Glutamatergic neuron (in vitro differentiated cells): ENCODE measurements at places on chromosomes 3 and 15.
A peak's percentile ranks its signal among the peaks of the same experiment; 100 is the strongest.

DNA sequence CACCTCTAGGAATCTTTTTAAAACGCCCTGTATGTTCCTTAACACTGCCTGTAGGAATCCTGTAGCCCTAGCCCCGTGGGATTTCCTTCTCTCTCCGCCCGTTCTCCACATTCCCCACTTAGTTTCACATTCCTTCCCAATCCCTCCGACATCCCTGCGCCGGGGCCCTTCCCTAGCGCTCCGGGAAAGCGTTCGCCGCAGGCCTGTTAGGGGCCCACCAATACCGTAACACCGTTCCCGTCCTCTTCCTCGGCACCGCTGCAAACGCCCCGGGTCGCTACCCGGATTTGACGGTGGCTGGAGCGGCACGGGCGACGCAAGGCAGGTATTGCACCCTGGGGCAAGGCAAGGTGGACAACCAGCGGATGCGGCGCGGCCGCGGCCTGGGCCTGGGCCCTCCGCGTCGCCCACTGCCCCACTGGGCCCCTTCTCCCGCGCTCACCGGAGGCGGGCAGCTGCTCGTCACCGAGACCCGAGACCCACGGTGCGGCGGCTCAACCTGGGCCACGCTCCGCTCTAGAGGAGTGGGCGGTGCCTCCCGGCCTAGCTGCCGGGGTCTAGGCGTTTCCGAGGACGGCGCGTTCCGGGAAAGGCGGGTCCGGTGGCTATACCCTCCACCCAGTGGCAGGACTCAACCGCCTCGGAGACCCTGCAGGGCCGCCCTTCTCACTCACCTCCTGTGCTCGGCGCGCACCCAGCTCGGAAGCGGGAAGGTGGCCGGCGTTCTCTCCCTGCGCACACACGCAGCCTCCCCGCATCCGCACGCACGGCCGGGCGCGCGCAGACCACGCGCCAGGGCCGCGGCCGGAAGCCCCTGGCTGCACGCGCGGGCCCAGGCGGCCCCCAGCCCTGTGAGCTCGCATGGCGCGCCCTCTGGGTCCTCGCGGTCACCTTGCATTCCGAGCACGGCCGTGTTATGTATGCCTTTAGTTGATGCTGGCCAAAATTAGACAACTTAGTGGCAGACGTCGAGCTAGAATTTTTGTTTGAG lies at the start of gene B3GALNT1:
TSS of gene B3GALNT1 (minus strand) at position 789 of the 991 bp plus-strand sequence. CDS start 18,595 bp downstream, outside the sequence.
- peak within 1 kb of the TSS; percentile 86 for H3K4me3 ChIP-seq
- H3K27me3 ChIP-seq: peaks cover 6% of the 10 kb centered on the region
- no peak within 1 kb of the TSS for H3K27ac ChIP-seq
- no peaks in the 10 kb centered on the region for H3K4me1 ChIP-seq
- peak; percentile 65 for DNase-seq
- no peaks in the 10 kb centered on the region for H3K36me3 ChIP-seq

GRCh38 chr15:90683876-90684275 lies 33.3 kb upstream of the BLM start:
- H3K36me3 ChIP-seq: no peaks in the 10 kb centered on the region
- H3K4me3 ChIP-seq: no peak overlapping the region
- H3K27ac ChIP-seq: no peak overlapping the region
- H3K4me1 ChIP-seq: no peaks in the 10 kb centered on the region

GRCh38 chr3:90034038-90034437 lies 926.6 kb downstream of the EPHA3 start:
- H3K27ac ChIP-seq: peak overlapping the region; percentile 70
- H3K4me3 ChIP-seq: no peak overlapping the region
- no peak for DNase-seq
- H3K4me1 ChIP-seq: peaks cover 32% of the 10 kb centered on the region

DNA sequence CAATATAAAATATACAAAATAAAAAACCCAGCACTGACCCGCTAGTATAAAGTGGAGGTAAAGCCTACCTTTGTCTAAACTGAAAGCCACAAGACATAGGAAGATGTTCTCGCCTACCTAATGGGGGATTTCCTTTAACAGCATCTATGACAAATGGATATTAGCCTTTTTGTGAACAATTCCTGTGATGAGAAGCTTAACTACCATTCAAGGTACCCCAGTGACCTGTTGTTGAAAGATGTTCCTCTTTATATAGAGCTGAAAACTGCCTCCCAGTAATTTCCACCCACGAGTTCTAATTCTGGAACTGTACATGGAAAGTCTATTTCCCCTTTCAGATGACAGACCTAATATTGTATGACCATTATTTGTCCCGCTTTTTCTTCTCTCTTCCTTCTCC lies 109.8 kb upstream of the RASGRP1 start:
- H3K27me3 ChIP-seq: peaks cover 1% of the 10 kb centered on the region
- H3K36me3 ChIP-seq: no peaks in the 10 kb centered on the region
- H3K4me1 ChIP-seq: no peaks in the 10 kb centered on the region
- no peak overlapping the region for H3K27ac ChIP-seq

DNA sequence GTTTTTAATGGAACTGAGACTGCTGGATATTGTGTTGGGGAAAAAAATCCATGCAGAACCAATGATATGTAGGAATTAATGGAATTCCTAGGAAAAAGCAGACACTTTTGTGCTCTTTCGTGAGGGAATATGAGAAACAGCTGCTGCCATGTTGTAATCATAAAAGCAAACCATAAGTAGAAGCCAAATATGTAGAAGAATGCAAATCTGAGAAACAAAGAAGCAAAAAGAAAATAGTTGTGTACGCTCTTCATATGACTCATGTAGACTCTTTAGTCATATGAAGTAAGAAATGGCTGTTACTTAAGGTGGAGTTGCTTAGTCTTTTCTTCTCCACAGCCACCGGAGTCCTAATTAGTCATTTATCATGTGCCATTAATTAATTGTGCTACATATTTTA lies 298.6 kb upstream of the ZNF717 start:
- H3K27ac ChIP-seq: no peak overlapping the region
- DNase-seq: no peak
- no peaks in the 10 kb centered on the region for H3K36me3 ChIP-seq
- H3K4me3 ChIP-seq: no peak overlapping the region
- peaks cover 1% of the 10 kb centered on the region for H3K27me3 ChIP-seq
- no peaks in the 10 kb centered on the region for H3K4me1 ChIP-seq

GRCh38 chr15:70072479-70072878 lies 25.2 kb downstream of the TLE3 start:
- H3K4me3 ChIP-seq: no peak overlapping the region
- H3K27me3 ChIP-seq: peaks cover 9% of the 10 kb centered on the region
- peaks cover 20% of the 10 kb centered on the region for H3K36me3 ChIP-seq
- DNase-seq: no peak

DNA sequence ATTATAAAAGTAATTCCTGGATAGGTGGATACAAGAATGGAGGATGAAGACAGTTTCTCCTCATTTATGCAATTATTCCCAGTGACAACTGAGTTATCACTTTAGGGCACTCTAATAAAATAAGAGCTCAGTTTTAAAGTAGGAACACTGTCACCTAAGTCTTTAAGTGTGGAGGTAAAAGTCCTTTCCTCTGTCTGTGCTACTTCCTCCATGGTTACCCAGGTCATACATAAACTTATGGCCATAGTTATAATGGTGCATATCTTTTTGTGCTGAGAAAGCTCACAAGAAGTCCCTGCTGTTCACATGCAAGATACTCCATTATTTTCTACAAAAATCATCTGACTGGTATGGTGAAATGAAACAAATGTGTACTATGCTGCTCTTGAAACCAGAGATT lies 1093.6 kb downstream of the IGSF11 start:
- peaks cover 16% of the 10 kb centered on the region for H3K4me1 ChIP-seq
- H3K4me3 ChIP-seq: no peak overlapping the region

DNA sequence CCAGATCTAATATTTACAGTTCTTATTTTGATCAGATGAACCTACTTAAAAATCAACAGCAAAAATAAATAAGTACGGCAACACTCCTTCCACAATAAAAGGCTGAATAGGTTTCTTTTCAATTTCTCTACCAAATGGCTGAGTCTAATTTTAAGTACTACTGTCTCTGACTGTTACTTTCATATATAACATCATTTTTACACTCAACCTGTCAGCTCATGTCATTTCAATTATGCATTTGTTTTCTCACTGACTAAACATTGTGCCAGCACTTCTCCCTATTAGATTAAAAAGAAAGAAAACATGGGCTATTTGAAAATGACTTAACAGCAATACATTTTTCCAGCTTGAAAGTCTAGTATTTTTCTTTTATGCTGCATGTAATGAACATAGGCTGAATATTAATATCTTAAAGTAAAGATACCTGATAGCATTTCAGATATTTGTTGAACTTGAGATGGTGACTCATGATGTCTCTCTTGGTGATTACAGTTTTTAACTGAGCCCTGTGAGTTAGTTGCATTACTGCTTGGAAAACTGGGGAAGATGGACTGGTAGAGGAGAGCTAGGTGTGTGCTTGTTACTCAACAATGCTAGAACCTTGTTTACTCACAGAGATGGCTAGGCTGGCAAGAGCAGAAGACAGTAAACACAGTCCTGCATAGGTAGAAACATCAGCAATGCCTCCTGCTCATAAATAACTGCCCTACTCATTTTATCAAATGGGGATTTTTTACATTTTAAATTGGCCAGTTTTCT lies 73.9 kb downstream of the PEX5L start:
- H3K36me3 ChIP-seq: no peaks in the 10 kb centered on the region
- no peak overlapping the region for H3K4me3 ChIP-seq
- H3K4me1 ChIP-seq: peaks cover 28% of the 10 kb centered on the region

- H3K4me3 ChIP-seq: no peak overlapping the region
- no peak for DNase-seq
- H3K27me3 ChIP-seq: peaks cover 2% of the 10 kb centered on the region
- H3K27ac ChIP-seq: no peak overlapping the region
- H3K36me3 ChIP-seq: no peaks in the 10 kb centered on the region
Observed at GRCh38 chr15:87961851-87962420, 294.6 kb downstream of the NTRK3 start.

DNA sequence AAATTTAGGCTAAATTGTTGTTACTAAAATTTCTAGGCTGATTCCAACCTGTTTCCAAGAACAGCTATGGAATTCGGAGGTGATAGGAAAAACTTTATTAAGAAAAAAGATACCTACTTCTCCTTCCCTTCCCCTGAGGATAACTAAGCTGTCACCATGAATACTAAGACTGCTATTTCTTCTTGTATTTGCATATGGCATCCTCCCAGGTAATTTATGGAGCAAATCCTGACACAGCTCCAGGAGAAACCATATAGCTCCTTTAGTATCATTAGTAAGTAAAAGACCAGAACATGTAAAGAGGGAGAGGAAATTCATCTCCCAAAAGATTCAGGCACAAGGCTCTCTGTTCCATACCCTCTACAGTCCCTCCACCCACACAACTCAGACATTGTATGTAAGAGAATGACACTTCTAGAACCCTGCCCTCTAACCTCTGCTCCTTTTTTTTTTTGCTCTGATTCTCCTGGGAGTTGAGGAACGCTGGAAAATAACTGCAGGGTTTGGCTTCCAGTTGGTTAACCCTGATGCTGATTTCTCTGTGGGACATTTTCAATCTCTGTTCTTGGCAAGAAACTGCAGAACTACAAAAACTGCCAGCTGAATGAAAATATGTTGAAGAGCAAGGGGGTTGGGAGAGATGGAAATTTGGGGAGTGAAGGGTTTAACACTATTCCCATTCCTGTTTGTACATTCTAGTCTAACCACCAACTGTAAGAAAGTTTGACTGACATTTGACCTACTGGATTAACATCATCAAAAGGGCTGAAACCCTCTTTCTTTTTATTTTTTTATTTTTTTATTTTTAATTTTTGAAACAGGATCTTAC lies 14.2 kb upstream of the MAGI1 start:
- DNase-seq: no peak
- H3K27me3 ChIP-seq: no peaks in the 10 kb centered on the region
- H3K4me1 ChIP-seq: no peaks in the 10 kb centered on the region
- no peak overlapping the region for H3K4me3 ChIP-seq
- H3K27ac ChIP-seq: no peak overlapping the region

- H3K4me3 ChIP-seq: peak overlapping the region; percentile 27
- no peaks in the 10 kb centered on the region for H3K36me3 ChIP-seq
- no peak for DNase-seq
- no peaks in the 10 kb centered on the region for H3K27me3 ChIP-seq
- H3K27ac ChIP-seq: peak overlapping the region; percentile 94
Observed at GRCh38 chr3:66483006-66483405, 17.8 kb downstream of the LRIG1 start.

- no peaks in the 10 kb centered on the region for H3K4me1 ChIP-seq
- H3K36me3 ChIP-seq: no peaks in the 10 kb centered on the region
- no peaks in the 10 kb centered on the region for H3K27me3 ChIP-seq
- H3K27ac ChIP-seq: no peak overlapping the region
- no peak for DNase-seq
- H3K4me3 ChIP-seq: no peak overlapping the region
Observed at GRCh38 chr3:159039286-159039685, 237.4 kb downstream of the MFSD1 start.

GRCh38 chr3:144840866-144841265 lies 869.2 kb downstream of the DIPK2A start:
- DNase-seq: no peak
- H3K36me3 ChIP-seq: peaks cover 15% of the 10 kb centered on the region
- H3K4me1 ChIP-seq: no peaks in the 10 kb centered on the region
- no peak overlapping the region for H3K27ac ChIP-seq

DNA sequence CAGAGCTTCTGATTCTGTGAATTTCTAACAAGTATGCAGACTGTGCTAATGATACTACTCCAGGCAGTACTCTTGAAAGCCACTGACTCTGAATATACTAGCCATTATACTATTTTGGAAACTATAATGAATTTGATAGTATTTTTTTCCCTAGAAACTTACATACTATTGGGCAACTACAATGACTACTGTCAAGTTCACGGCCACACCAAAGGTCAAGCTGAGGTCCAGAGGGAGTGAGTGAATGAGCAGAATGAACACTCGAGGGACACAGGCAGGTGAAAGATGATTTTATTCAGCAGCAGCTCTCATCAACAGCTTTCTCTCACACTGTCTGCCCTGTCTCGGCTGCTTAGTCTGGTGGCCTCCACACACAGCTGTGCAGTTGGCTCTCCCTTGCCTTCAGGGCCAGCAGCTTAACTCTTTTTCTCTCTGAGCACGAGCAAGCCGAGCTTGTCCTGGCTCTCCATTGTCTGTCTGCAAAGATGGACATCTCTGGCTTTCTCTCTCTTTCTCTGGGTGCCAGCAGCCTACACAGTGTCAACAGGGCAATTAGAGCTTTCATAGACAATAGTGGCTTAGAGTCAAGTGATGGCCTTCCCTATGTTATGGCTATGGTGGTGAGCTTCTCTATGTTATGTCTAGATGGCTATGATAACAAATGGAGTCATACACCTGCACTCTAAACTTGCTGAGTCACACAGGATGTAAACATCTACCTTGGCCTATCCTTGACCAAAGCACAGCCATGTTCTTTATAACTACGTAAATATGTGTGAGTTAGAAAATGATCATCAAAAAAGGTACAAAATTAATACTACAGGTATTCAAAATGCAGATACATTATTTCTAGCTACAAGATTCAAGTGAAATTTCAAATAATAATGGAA lies 362.4 kb downstream of the CGGBP1 start:
- no peaks in the 10 kb centered on the region for H3K36me3 ChIP-seq
- H3K27ac ChIP-seq: no peak overlapping the region
- H3K27me3 ChIP-seq: peaks cover 3% of the 10 kb centered on the region

- no peak overlapping the region for H3K27ac ChIP-seq
- no peaks in the 10 kb centered on the region for H3K36me3 ChIP-seq
- H3K4me3 ChIP-seq: no peak overlapping the region
- H3K4me1 ChIP-seq: no peaks in the 10 kb centered on the region
- H3K27me3 ChIP-seq: peaks cover 1% of the 10 kb centered on the region
Observed at GRCh38 chr3:179464323-179465092, 13.2 kb upstream of the GNB4 start.
